ENCODE measurements at places on chromosomes 3 and 15. TPM values are rescaled to one million over a fixed set of nuclear protein-coding genes. Genes with fewer than 3 reads are reported as not detected.

Gene DLEC1
- not detected for total RNA-seq

DNA sequence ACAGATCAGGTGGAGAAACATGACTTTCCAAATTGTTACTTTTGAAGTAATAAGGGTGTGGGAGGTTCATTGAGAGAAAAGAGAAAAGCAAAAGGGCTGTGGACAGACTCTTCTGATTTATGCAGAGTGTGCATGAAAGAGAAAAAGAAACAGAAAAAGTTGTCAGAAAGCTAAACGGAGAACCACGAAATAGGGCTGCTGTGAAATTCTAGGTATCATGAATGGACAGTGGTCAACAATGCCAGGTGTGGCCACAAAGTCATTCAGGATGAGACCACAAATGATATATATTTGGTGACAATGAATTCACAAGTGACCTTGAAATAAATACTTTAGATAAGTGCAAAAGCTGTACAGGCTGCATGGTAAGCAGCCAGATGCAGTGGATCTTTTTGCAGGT, 170.1 kb downstream of the IL5RA start:
- no peaks in the 10 kb centered on the region for H3K4me1 ChIP-seq
- H3K27me3 ChIP-seq = no peaks in the 10 kb centered on the region
- no peak overlapping the region for H3K4me3 ChIP-seq

DNA sequence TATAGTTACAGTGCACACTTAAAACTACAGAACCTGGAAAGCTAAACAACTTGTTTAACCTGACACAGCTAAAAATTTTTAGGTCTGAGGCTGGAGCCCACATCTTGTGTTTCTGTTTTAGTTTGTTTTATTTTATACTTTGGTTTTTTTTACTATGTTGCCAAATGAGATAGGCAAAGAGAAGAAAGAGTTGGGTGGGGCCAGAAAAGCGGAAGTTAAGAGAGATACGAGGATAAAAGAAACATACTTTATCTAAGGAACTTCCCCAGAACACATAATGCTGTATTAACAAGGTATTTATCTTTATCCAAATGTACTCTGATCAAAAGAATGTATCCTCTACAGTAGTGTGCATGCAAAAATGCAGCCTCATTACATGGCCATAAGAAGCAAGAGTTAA, 1145.7 kb downstream of the EPHA3 start:
- H3K27me3 ChIP-seq = no peaks in the 10 kb centered on the region
- no peak overlapping the region for H3K27ac ChIP-seq
- no peaks in the 10 kb centered on the region for H3K36me3 ChIP-seq
- H3K4me3 ChIP-seq = no peak overlapping the region
- no peak for DNase-seq

DNA sequence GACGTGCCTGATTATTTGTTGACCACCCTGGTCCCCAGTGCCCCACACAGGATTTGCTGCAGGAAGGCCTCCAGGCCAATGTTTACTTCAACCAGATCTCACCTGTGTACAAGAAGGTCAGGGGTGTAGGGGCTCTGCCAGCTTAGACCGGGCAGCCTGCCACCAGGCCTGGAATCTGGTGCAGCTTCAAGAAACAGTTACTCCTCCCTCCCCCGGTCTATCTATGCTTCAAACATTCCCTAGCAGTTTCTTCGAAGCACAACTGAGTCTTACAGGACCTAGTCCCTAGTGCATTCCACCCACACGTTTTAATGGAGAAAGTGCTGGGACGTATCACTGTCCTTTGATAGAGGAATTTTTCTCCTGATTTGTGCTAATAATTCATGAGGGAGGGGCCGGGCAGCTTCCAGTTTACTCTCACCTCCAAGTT, 8.0 kb downstream of the SH3BP5 start:
- no peak overlapping the region for H3K27ac ChIP-seq
- DNase-seq = no peak
- H3K36me3 ChIP-seq = no peaks in the 10 kb centered on the region
- no peak overlapping the region for H3K4me3 ChIP-seq
- no peaks in the 10 kb centered on the region for H3K27me3 ChIP-seq

Gene SPCS1
- total RNA-seq = 94.7 TPM

Gene CLDN18
- total RNA-seq = not detected

DNA sequence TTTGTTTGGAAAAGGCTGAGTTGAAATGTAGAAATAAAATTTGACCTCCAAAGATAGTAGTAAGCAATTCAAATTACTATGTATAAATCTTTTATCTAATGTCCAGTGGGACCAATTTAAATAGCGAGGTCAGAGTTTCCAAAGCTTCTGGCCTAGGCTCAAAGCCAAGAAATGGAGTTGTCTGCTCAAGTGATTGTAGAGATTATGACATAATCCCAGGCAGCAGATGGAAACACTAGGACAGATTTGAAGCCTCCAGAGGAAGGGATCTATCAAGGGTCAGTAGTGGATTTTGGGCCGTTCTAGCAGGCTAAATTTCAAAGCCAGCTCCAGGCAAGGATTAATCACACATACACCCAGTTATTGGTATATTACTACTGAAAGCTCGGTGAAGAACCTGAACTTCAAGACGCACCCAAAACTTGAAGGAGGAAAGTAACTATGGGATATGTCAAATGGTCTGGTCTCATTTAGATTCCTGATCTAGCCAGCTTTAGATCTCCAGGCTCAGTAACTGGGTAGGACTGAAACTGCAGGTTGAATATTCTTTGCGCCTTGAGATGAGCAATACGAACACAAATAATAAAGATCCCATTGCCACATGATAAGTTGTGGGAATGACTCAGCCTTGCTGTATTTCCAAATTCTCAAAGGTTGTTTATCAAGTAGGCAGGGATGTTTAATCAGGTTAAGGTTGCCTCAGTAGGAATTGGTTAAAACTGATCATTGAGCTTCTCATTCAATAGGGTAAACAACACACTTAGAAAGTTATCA, 30.9 kb upstream of the ARRDC4 start:
- no peaks in the 10 kb centered on the region for H3K27me3 ChIP-seq
- H3K36me3 ChIP-seq = no peaks in the 10 kb centered on the region
- H3K4me3 ChIP-seq = no peak overlapping the region
- no peaks in the 10 kb centered on the region for H3K4me1 ChIP-seq
- no peak overlapping the region for H3K27ac ChIP-seq
- DNase-seq = no peak

- no peaks in the 10 kb centered on the region for H3K27me3 ChIP-seq
- H3K27ac ChIP-seq = no peak overlapping the region
- DNase-seq = no peak
- peaks cover 7% of the 10 kb centered on the region for H3K4me1 ChIP-seq
- no peak overlapping the region for H3K4me3 ChIP-seq
Measured at GRCh38 chr3:153925841-153926514, 195.2 kb upstream of the ARHGEF26 start.

- no peak overlapping the region for H3K27ac ChIP-seq
- H3K4me1 ChIP-seq = no peaks in the 10 kb centered on the region
- no peak for DNase-seq
- H3K36me3 ChIP-seq = no peaks in the 10 kb centered on the region
- 0 out of 2 replicates have a peak, but pooled peaks cover 5% of the 10 kb centered on the region for H3K27me3 ChIP-seq
Measured at GRCh38 chr15:88571852-88572259, 25.4 kb upstream of the DET1 start.

GRCh38 chr15:65164139-65164538, 21.0 kb downstream of the CLPX start:
- no peak for DNase-seq
- H3K27ac ChIP-seq = no peak overlapping the region
- no peaks in the 10 kb centered on the region for H3K27me3 ChIP-seq
- no peaks in the 10 kb centered on the region for H3K4me1 ChIP-seq
- H3K4me3 ChIP-seq = no peak overlapping the region
- H3K36me3 ChIP-seq = peaks cover 48% of the 10 kb centered on the region

GRCh38 chr15:59976480-59977271, 27.4 kb upstream of the FOXB1 start:
- H3K4me1 ChIP-seq = no peaks in the 10 kb centered on the region
- H3K27ac ChIP-seq = no peak overlapping the region
- no peak overlapping the region for H3K4me3 ChIP-seq
- H3K27me3 ChIP-seq = peaks cover 4% of the 10 kb centered on the region

Gene PCBP4
- 75.3 TPM for total RNA-seq

- no peaks in the 10 kb centered on the region for H3K36me3 ChIP-seq
- H3K4me1 ChIP-seq = peaks cover 45% of the 10 kb centered on the region
- peak overlapping the region; percentile 96 for H3K27ac ChIP-seq
- H3K27me3 ChIP-seq = no peaks in the 10 kb centered on the region
Measured at GRCh38 chr3:161415506-161416231, 44.4 kb upstream of the SPTSSB start.

DNA sequence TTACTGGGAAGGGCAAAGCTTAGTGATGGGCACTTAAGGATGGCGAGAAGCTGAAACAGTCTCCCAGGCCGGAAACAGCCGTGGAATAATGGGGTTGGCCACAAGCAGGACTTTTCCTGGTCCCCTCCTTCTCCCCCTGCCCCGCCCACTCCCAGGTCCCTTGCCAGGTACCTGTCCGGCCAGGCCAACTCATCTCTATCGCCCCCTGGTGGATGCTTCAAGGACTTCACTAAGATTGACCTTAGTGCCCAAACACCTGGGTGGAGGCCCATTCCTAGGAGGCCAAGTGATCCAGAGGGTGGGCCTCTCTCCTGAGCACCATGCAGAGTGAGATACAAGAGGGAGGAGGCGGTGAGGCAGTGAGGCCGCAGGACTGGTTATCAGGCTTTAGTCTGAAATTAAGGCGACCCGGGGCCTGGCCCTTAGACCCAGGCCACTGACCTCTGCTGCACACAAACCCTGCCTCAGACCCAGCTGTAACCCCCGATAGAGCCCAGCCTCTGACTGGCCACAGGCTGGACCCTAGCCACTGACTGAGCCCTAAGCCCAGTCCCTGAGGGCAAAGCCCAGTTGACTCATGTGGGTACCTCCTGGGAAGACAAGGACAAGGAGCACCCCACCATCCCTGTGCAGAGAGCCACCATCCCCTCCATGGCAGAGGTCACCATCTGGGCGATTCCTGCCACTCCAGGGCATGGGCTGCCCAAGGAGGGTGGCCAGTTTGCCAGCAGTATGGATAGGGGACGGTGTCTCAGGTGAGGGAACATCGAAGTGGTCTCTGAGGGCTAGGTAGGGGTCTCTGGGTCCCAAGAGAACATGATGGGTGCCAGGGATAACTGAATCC, 37.6 kb downstream of the VIPR1 start:
- no peak for DNase-seq
- H3K4me1 ChIP-seq = no peaks in the 10 kb centered on the region
- no peaks in the 10 kb centered on the region for H3K27me3 ChIP-seq
- H3K36me3 ChIP-seq = no peaks in the 10 kb centered on the region

Gene GHRL
- 0.21 TPM for total RNA-seq

- peaks cover 4% of the 10 kb centered on the region for H3K4me1 ChIP-seq
- H3K27ac ChIP-seq = no peak overlapping the region
- H3K27me3 ChIP-seq = no peaks in the 10 kb centered on the region
- H3K4me3 ChIP-seq = no peak overlapping the region
- DNase-seq = no peak
- no peaks in the 10 kb centered on the region for H3K36me3 ChIP-seq
Measured at GRCh38 chr3:55501905-55502304, 14.8 kb upstream of the WNT5A start.

GRCh38 chr3:82671466-82671865, 910.0 kb upstream of the GBE1 start:
- H3K36me3 ChIP-seq = no peaks in the 10 kb centered on the region
- no peak for DNase-seq
- no peaks in the 10 kb centered on the region for H3K27me3 ChIP-seq
- H3K4me3 ChIP-seq = no peak overlapping the region
- H3K4me1 ChIP-seq = no peaks in the 10 kb centered on the region

Gene CCPG1
- 21.4 TPM for total RNA-seq

Gene SQOR
- 4.7 TPM for total RNA-seq

Gene GOLGA8F
- 0.05 TPM for total RNA-seq

Gene PIF1
- 20.1 TPM for total RNA-seq

GRCh38 chr3:25695731-25696420, 31.2 kb upstream of the TOP2B start:
- DNase-seq = no peak
- H3K4me3 ChIP-seq = no peak overlapping the region
- H3K4me1 ChIP-seq = no peaks in the 10 kb centered on the region
- H3K36me3 ChIP-seq = no peaks in the 10 kb centered on the region
- no peak overlapping the region for H3K27ac ChIP-seq

DNA sequence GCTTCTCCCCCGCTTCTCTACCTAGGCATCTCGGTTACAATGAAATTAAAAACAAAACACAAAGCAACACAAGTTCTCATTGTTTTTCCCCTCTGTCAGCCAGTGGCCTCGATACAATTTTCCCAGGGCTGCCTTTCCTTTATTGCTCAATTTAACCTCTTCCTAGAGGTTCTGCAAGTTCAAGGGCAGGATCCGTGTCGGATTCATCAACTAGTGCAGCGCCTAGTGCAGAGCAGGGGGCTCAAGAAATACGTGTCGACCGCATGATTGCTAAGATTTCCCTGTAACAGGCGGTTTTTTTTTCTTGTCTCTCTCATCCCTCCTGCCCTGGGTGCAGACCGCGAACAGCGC, 1.4 kb upstream of the BHLHE40 start:
- H3K36me3 ChIP-seq = peaks cover 28% of the 10 kb centered on the region
- DNase-seq = no peak
- no peaks in the 10 kb centered on the region for H3K27me3 ChIP-seq

DNA sequence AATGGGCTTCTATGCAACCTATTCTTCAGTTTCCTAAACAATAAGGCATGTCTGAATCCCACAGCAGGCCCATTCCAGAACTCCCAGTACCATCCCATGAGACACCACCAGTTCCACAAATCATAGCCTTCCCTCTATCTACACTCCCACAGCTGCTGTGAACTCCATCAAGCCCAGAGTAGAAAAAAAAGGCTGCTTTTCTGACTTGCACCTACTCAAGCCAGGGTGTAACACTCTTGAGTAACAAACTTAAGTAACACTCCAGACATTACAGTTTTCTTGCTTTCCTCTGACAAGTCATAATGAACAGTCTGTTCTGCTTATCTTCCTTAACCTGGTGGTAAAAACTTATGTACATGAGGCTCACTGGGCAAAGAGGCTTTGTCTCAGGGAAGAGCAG, 283.1 kb downstream of the NFKBIZ start:
- H3K36me3 ChIP-seq = no peaks in the 10 kb centered on the region
- no peak for DNase-seq
- 0 out of 2 replicates have a peak, but pooled peaks cover 3% of the 10 kb centered on the region for H3K4me1 ChIP-seq
- H3K27me3 ChIP-seq = no peaks in the 10 kb centered on the region
- no peak overlapping the region for H3K27ac ChIP-seq

GRCh38 chr15:79966634-79967297, 4.2 kb downstream of the BCL2A1 start:
- peaks cover 7% of the 10 kb centered on the region for H3K4me1 ChIP-seq
- H3K36me3 ChIP-seq = no peaks in the 10 kb centered on the region
- no peaks in the 10 kb centered on the region for H3K27me3 ChIP-seq
- H3K4me3 ChIP-seq = no peak overlapping the region
- no peak overlapping the region for H3K27ac ChIP-seq

DNA sequence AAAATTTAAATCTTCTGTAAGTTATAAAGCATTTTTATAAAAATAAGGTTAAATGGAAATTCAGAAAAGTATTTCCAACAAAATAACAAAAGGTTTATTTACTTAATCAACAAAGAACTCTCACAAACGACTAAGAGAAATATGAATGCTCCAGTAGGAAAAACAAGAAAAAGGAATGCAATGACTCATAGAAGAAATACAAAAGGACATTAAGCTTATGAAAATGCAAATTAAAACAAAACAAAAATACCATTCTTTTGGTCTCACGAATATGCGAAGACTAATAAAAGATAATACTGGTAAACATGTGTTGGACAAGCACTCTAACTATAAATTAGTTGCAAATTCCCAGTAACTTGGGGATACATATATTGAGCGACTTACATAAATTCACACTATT, 17.5 kb upstream of the TBC1D5 start:
- no peaks in the 10 kb centered on the region for H3K4me1 ChIP-seq
- H3K27me3 ChIP-seq = no peaks in the 10 kb centered on the region
- DNase-seq = no peak
- H3K4me3 ChIP-seq = no peak overlapping the region

Measured in SJSA1 (cell line).